NK-92 treated with Interleukin-12 subunit alpha and Interleukin-12 subunit beta, amount 100 ng/mL, for 24 hours (cell line): ENCODE measurements at places on chromosomes 3 and 15.

- no peak for DNase-seq
Observed at GRCh38 chr3:142888481-142889211, at the start of gene PCOLCE2. PCOLCE2 (minus strand) TSS chr3:142889083; CDS start chr3:142888896, 187 bp downstream.

DNA sequence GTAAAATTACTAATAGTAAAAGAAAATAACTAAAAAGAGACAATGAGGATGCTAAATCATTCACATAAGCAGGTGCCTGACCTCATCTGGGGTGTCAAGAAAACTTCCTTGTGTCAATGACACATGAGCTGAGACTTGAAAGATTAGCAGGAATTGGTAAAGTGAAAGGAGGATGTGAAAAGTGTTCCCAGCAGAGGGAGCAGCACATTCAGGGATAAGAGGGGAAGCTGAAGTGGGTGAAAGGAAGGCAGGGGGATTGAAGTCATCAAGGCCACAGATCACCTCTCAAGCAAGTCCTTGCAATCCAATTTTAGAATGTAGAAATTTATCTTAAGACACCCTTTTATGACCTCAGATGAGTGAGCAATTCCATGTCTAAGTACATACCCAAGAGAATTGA, 60.2 kb upstream of the ACP3 start:
- DNase-seq, result no peak

- no peak for DNase-seq
Observed at GRCh38 chr3:9534429-9534828, 19.2 kb downstream of the LHFPL4 start.

DNA sequence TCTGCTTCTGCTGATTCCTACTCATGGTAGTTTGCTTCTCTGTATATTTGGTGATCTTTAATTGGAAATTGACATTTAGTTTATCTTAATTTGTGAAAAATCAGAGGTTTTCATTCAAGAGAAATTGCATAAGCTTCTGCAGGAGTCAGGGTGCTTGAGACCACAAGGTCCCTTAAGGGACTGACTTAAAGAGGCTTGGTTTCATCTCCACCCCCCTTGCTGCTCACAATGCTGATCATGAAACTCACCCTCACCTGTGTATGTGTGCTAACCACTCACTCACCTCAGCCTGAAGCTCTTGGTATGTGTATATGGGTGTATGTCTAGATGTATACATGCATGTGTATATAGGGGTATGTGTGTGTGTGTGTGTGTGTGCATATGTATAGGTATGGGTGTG, 11.4 kb downstream of the PGPEP1L start:
- no peak for DNase-seq

- no peak for DNase-seq
Observed at GRCh38 chr3:28973609-28974008, 307.3 kb upstream of the RBMS3 start.

- no peak for DNase-seq
Observed at GRCh38 chr3:156170571-156170970, 50.2 kb downstream of the KCNAB1 start.

GRCh38 chr3:43727930-43728329, 37.2 kb downstream of the ABHD5 start:
- no peak for DNase-seq

GRCh38 chr3:19994796-19995195, 17.3 kb downstream of the PP2D1 start:
- DNase-seq, result no peak
